ENCODE measurements at places on chromosomes 1 and 21. TPM values are rescaled to one million over a fixed set of nuclear protein-coding genes. Genes with fewer than 3 reads are reported as not detected.

The COL6A2 gene
- total RNA-seq = 1,745 TPM

DNA sequence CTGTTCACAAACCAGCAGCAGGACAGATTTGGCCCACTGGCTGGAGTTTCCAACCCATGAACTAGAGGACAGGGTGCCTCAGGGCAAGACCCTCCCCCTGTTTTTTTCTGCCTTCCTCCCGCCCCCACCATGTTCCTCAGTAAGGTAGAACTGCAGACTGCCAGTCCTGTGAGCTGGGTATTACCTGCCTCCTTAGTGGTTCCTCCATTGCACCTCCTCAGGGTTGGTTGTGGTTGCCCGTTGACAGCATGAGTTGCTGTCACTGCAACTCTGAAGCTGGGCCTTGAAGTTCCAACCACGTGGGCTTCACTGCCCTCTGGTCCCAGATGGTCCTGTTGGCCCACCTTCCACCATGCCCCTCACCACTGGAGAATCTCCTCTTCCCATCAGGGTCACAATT, 28.8 kb downstream of the TENT5C start:
- DNase-seq = no peak

DNA sequence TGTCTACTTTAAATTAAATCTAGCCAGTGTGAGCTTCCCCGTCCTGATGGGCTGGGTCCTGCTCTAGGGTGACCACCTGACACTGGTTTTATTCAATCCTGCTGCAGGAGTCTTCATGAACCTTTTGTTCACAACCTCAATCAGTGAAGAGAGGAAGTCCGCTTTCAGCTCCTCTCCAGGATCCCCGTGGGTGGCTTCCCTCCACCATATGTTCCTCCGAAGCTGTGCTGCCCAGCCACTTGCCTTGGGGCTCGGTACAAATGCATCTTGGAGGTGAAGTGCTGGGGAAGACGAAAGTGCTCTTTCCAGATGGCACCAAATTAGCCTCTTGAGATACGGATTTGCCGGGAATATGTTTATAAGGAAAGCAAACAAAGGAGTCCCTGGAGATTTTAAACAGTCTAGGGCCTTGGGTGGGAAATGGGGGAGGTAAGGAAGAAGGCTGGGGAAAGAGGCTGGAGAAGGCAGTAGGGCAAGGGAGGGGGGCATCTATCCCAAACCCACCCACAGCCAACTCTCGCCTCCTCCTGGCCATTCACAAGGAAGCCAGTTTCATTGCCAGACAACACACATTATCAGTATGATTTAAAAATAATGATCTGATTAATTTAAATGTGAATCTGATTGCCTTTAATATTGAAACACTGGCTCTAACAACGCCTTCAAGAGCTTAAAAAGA, 430.8 kb downstream of the DISC1 start:
- no peak for DNase-seq

GRCh38 chr1:15410223-15410883, 665 bp downstream of the EFHD2 start:
- DNase-seq = no peak

GRCh38 chr21:28674763-28675162, 317.9 kb downstream of the LTN1 start:
- DNase-seq = no peak

The TARBP1 gene
- 14.6 TPM for total RNA-seq

GRCh38 chr1:114235960-114236359, 82.3 kb upstream of the SYT6 start:
- DNase-seq = no peak

DNA sequence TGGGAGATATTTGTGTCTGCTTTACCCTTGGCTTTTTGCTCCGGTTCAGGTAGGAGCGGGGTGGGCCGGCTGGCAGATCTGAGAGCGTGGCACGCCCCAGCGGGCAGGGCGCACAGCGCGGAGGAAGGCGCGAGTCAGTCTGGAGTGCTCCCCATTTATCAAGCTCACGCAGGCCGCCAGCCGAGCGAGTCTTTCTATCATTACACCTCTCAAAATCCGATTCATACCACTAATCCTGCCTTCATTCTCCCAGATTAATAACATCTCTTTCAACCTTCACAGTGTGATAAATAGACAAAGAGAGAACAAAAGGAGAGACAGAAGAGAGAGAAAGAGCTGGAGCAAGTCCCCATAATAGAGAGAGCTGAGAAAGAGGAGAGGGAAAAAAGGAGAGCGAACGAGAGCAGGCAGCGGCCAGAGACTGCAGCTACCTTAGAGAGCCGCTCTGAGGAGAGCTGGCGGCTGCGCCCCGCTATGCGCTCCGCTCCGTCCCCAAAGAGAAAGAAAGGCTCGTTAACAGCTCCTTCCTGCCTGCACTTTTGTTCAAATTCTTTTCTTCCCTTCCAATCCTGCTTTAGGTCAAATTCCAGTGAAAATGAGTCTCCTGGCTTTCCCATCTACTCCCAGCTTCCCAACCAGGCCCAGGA, 48.0 kb downstream of the DMAP1 start:
- DNase-seq = no peak

The TOMM20 gene
- 98.8 TPM for total RNA-seq

- DNase-seq = no peak
Measured at GRCh38 chr1:6248932-6249738, 5.2 kb downstream of the HES3 start.

- no peak for DNase-seq
Measured at GRCh38 chr1:172990598-172991215, 60.0 kb downstream of the TNFSF18 start.

The FAM78B gene
- total RNA-seq = 2.8 TPM
